ENCODE measurements at places on chromosomes 2 and 18. TPM values are rescaled to one million over a fixed set of nuclear protein-coding genes. Genes with fewer than 3 reads are reported as not detected.

The GREB1 gene
- 0.33 TPM for total RNA-seq

The TYMS gene
- total RNA-seq = 22.6 TPM

The SERPINB12 gene
- not detected for total RNA-seq

The EN1 gene
- total RNA-seq = not detected

The ABCG5 gene
- total RNA-seq = not detected

The IL1RL2 gene
- total RNA-seq = 0.09 TPM

The TLX2 gene
- not detected for total RNA-seq

The CELF4 gene
- not detected for total RNA-seq

The DIPK1C gene
- total RNA-seq = not detected

The SNORC gene
- 0.84 TPM for total RNA-seq

The SS18 gene
- 97.9 TPM for total RNA-seq

The ACKR3 gene
- total RNA-seq = 16.8 TPM

The SAG gene
- 0.19 TPM for total RNA-seq

The GALNT13 gene
- total RNA-seq = under 0.01 TPM

The BMP10 gene
- not detected for total RNA-seq

The C2orf80 gene
- total RNA-seq = not detected

The ZNG1B gene
- total RNA-seq = 28.6 TPM

The SEMA4C gene
- 40.3 TPM for total RNA-seq

The REG3A gene
- not detected for total RNA-seq

The RNF144A gene
- total RNA-seq = 23.6 TPM

The CHRNG gene
- total RNA-seq = not detected

The POTEC gene
- total RNA-seq = not detected

The SERPINB13 gene
- total RNA-seq = not detected

The WDR54 gene
- 23.3 TPM for total RNA-seq

The CDH19 gene
- not detected for total RNA-seq

The AOX1 gene
- 2.4 TPM for total RNA-seq

The ASB18 gene
- total RNA-seq = under 0.01 TPM

The ABCG8 gene
- not detected for total RNA-seq

The ST6GAL2 gene
- not detected for total RNA-seq

The DSG2 gene
- total RNA-seq = 9.7 TPM

The SP140L gene
- 9.2 TPM for total RNA-seq

The NR4A2 gene
- 0.17 TPM for total RNA-seq

The RFTN2 gene
- 14.4 TPM for total RNA-seq

The LRRTM1 gene
- total RNA-seq = not detected

The ZNF804A gene
- total RNA-seq = 0.05 TPM
